ENCODE measurements at places on chromosomes 11 and 22.

DNA sequence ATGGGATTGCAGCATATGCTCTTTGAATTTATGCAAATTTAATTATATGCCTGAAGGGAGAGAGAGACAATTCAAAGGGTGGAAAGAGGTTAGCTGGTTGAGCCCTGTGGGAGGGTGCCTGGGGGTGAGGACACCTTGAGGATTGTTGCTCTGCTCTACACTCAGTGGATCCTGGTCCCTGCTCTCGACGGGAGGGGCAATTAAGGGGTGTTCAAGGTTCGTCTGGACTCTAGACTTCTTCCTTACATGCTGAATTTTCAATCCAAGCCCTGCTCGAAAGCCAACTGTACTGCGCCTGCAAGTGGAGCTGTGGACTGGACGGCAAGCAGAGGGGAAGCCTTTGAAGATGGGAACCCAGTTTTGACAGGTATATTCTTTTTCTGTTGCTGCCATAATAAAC lies 15.5 kb upstream of the OR5M11 start:
- DNase-seq = no peak

- no peak for DNase-seq
These were observed 25.4 kb upstream of the BSX start for GRCh38 chr11:123006860-123007542.

DNA sequence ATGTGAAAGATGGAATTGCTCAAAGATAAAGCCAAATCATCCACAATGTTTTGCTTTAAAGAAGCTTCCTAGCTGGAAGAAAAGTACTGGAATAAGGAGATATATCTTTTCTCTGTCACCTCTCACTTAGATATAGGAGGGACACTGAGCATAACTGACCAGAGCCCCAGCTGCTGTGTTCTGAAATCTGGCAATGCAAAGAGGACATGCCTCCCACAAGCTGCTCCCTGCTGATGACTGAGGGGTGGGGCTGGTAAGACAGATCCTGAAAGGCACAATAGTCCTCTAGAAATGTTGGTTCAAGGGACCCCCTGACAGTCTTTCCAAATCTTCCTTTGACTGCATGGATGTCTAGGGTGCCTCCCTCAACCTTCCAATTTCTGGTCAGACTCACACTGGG lies 67.0 kb downstream of the SC5D start:
- no peak for DNase-seq

DNA sequence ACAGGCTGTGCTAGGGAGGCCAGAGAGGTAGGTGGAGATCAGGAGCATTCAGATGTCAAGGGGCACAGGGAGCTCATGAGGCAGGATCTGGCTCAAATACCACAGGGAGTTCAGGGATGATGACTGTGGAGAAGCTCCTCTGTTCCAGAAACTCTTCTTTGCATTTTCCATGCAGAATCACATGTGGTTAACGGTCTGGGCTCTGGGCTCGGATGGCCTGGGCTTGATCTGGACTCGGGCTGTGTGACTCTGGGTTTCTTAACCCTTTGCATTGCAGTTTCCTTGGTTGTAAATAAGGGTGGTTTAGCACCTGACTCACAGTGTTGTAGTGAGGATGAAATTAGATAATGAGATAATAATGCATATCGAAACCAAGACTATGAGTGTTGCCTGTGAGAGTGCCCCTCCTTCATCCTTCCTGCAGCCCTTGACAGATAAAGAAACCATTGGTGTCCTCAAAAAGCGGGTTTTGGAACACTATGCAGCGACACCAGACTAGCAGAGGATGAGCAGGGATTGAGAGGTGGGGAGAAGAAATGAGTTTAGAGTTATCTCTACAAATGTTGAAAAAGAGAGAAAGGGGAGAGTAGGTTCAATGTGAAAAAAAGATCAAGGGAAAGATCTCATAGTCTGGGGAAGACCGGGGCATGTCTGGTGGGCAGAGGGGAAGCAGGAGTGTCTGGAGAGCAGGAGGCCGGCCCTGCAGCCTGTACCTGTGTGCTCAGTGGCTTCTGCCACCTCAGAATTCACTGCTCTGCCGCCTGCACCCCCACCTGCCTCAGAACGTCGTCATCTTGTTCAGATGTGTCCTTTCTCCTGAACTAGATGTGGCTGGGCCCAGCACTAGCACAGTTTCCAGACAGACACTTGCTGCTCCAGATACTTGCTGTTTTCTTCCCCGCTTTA lies 197.8 kb upstream of the SORL1-AS1 start:
- DNase-seq = no peak

- DNase-seq = no peak
These were observed 61.3 kb downstream of the RTL6 start for GRCh38 chr22:44436736-44437135.

All from effector memory CD8-positive, alpha-beta T cell (primary cell).